ENCODE measurements at places on chromosomes 3 and 15.

DNA sequence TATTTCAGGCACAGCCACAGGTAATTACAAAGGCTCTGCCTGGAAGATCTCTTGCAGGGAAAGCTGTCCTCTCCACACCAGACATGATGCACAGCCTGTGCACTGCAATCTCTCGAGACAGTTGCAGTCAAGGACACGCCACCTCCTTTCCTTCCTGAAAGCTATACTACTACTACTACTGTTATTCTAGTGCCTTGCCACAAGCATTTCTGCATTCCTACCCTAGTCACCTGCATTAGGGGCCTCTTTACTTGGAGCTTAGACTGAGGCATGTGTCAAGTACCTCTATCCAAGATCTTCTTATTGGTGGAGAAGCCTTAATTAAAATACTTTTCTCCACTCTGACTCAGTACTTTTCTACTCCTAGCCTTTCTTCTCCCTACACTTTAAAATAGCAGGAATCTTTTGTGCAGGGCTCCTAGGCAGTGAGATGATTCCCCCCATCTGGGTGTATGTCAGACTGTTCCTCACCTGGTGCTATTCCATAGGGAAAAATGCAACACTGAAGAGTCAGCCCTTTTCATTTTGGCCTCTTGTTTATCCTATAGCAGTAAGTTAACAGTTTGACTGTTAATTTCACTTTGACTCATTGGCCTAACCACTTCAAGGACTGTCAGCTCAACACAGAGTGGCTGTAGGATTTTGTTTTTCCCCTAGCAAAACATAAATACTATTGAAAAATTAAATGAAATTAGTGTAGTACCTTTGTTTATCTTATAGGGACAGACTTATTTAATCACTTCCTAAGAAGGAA lies 78.9 kb downstream of the ESYT3 start:
- DNase-seq: no peak

DNA sequence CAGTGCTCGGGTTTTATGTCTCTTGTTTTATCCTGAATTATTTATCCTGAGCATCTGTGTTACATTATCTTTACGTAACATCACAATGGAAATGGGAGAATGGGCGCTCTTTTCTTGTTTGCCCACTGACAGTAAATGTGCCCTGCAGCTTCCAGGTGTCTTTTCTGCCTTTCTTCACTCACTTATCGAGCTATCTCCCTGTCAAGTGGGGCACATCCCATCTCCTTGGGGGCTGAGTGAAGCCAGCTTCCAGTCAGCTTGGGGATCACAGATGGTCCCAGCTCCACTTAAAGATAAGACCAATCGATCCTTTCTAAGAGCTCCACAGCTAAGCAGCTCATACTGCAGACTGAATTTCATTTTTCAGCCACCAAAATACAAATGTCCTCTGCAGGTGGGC lies 125.8 kb downstream of the KBTBD8 start:
- DNase-seq: no peak

DNA sequence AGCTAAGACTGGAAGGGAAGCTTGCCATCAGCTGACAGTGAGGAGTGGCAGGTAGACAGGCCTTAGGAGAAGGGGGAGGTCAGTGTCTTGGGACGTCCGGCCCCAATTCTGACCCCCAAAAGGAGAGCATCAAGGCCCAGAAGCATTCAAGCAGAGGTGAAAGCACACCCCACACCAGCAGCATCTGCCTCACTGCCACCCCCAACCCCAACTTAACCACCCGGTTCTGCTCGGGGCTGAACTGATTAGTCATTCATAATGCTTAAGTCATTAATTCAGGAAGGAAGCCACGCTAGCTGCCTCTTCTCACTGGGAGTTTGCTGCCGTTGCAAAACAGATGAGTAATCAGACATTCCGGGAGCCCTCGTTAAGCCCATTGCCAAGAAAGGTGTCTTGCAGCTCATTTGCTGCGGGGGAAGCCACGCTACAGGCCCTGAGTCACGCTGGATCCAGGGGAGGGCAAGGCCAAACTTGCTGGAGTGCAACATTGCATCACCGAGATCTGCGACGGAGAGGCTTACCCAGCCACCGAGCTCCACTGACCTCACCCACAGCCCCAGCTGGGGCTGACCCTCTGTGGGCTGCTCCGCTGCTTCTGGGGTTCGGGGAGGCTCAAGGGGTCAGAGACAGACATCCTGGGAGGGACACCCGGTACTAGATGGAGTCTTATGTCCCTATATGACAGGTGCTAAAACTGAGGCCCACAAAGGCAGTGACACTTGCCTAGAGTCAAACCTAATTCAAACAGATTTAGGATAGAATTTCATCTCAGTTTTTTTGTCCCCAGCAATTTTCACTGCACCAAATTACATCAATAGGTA lies 46.4 kb upstream of the HES1 start:
- no peak for DNase-seq

- no peak for DNase-seq
Measured at GRCh38 chr15:61248790-61249189, 19.7 kb upstream of the RORA start.

DNA sequence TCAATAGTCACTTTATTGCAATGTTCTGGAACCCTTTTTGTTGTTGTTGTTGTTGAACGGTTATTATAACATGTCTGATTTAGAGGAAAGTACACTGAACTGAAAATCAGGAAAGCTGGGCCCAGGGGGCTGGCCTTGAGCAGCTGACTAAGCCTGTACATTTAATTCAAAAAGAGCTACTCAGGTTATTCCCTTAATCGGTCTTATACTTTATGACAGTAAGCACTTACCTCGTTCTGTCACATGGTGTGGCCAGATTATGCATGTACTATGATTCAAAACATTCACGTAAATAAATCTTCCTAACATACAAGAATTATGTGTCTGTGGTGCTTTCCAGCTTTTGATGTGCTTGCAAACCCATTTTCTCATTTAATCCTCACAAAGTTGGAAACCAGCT lies 382.5 kb upstream of the TPRG1 start:
- DNase-seq: no peak

DNA sequence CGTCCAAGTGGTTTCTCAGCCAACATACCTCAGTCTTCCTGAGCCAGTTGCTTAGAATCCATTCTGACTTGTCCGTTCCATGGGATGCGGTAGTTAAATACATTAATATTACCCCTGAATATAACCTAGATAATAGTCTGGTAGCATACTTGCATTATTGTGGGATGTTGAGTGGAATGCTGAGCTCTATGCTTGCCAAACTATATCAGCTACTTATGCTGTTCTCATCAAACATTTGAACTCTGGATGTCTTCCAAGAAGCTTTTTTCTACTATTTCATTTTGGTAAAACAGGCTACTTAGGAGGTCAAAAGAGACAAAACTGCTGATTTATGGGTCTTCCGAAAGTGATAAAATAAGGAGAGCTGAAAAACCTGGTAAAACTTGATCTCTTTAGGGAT lies 429.5 kb downstream of the NAALADL2 start:
- DNase-seq: no peak

GRCh38 chr15:59332009-59332408 lies 40.7 kb downstream of the MYO1E start:
- no peak for DNase-seq

DNA sequence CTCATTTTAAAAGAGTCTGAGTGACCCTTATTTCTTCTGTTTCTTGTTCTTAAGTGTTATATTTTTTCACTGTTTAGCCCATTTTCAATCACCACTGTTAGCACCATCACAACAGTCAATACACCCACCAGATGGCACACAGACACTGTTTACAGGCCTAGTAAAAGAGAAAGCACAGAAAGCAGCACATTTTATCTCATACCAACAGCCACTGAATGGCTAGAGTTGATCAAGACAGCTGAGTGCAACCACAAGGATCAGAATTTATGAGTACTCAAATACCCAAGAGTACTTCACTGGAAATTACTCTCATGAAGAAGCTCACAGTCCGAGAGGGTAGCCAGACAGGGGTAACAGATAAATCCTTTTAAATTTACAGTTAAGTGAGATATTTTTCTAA lies 127.0 kb downstream of the TFDP2 start:
- DNase-seq: no peak

DNA sequence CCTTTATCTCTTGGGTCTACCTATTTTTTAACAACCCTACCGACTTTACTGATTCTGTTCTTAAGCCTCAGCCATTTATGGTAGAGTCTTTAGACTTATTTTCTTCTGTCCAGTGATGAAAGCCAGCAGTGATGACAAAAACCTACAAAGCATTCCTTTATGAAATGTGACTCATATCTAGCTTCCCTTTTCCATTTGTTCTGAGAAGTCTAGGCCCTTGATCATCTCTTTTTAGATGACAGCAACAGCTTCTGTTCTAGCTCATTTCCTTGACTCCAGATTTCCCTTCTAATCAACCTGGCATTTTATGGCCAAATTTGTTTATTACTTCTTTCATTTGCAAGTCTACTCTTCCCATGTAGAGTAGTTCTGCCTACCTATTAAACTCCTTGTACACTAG lies 36.1 kb downstream of the CFAP44 start:
- no peak for DNase-seq

- DNase-seq: no peak
Measured at GRCh38 chr3:164486150-164486549, 592.1 kb downstream of the SI start.

- DNase-seq: no peak
Measured at GRCh38 chr3:103047640-103048039, 612.8 kb downstream of the ZPLD1 start.

DNA sequence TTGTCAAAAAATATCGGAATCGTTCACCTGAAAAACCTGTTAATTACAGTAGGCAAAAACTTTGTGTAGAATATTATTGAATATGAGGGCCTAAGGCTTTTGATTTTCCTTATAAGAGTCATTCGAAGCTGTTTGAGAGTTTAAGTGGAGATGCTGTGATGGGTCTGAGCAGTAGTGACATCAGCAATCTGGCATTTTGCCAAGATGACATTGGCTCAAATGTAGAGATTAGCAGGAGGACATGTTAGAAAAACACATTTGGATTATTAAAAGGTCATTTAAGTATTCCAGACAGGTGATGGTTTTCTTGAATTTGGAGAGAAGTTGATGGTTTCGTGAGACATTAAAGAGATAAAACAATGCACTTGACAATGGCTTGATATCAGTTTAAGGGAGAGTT lies 12.9 kb downstream of the OR5AC2 start:
- no peak for DNase-seq

GRCh38 chr3:170044795-170045244 lies 7.0 kb downstream of the GPR160 start:
- no peak for DNase-seq

DNA sequence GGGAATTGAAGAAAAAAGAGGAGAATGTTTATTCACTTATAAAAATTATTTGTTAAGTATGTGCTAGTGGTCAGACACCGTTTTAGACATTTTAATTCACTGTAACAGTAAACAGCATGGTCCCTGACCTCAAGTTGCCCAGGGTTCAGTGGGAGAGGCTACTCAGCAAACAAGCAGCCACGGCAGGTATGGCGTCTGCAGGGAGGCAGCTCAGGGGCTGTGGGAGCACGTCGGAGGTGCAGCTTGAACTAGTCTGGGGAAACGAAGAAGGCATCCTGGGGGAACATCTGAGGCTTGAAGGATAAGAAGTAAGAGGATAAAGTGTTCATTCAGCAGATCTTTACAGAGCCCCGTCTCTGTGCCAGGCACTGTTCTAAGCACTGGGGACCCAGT lies 66.0 kb downstream of the CRTC3 start:
- no peak for DNase-seq

- DNase-seq: no peak
Measured at GRCh38 chr3:24151594-24151993, 206.5 kb downstream of the NR1D2 start.

DNA sequence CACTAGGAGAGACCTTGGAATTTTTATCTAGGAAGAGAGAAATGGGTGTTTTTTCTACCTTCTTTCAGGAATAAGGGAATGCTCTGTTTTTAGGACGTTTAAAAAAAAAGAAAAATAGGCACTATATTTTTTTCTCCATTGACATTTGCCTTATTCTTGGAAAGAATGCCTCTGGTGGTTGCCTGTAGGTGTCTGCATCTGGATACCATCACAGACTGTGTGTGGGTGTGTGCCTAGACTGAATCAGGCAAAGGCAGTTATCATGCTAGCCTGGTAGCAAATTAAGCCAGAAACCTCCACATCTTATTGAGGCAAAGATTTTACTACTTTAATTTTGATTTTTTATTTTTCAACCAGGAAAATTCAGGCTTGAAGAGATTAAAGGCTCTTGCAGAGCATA lies 513.6 kb upstream of the KCNMB2 start:
- no peak for DNase-seq

- no peak for DNase-seq
Measured at GRCh38 chr3:50570508-50571279, 1.4 kb downstream of the HEMK1 start.

GRCh38 chr3:141050576-141051442 lies at the start of gene SPSB4:
TSS of gene SPSB4 (plus strand) at chr3:141051347. CDS start at chr3:141066105, 14,758 bp downstream.
- DNase-seq: no peak

GRCh38 chr3:158649791-158650190 lies 5.5 kb downstream of the GFM1 start:
- no peak for DNase-seq

- DNase-seq: no peak
Measured at GRCh38 chr3:192812743-192813383, 85.5 kb upstream of the FGF12 start.

DNA sequence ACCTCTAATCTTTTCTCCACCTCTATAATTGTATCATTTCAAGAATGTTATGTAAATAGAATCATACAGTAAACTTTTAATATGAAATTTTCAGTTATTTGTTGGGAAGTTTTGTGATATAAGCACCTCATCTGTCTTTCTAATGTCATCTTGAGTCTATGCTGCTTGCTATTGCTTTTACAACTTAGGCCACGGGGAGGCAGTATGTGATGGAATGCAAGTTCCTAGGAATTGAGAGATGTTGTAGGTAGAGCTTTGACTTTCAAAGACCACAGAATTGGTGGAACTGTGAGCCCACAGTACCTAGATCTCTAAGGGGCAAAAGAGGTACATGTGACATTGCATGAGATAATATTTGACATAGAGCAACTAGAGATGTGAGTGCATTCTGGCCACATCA lies 328.3 kb downstream of the MFSD1 start:
- no peak for DNase-seq

DNA sequence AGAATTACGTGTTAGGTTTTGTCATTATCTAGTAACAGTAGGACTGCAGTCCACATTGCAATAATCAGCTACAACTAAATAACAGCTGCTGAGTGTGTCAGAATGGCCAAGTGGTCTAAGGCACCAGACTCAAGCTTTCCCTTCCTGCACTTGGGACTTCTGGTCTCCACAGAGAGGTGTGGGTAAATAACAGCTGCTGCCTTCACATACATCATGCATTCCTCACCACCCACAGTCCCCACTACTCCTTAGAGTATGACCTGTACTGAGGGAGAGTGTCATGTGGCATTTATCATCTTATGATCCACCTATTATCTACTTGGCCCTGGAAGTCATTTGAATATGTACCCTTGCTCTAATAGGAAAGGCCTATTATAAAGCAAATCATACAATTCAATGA lies 22.2 kb upstream of the ZMAT3 start:
- DNase-seq: no peak

Data from stimulated activated CD8-positive, alpha-beta memory T cell treated with anti-CD3 and anti-CD28 coated beads, Interleukin-7, amount 100 ng/mL, for 1 hour (primary cell).